ENCODE measurements at places on chromosomes 7 and 10.

- DNase-seq = peak; percentile 1
Observed at GRCh38 chr7:74092964-74093471, 9.4 kb downstream of the LIMK1 start.

- DNase-seq = no peak
Observed at GRCh38 chr7:2939193-2939885, 95.2 kb upstream of the GNA12 start.

GRCh38 chr7:148540041-148540738, 50.4 kb upstream of the C7orf33 start:
- DNase-seq = no peak

- no peak for DNase-seq
Observed at GRCh38 chr10:70063418-70064098, 10.9 kb downstream of the MACROH2A2 start.

DNA sequence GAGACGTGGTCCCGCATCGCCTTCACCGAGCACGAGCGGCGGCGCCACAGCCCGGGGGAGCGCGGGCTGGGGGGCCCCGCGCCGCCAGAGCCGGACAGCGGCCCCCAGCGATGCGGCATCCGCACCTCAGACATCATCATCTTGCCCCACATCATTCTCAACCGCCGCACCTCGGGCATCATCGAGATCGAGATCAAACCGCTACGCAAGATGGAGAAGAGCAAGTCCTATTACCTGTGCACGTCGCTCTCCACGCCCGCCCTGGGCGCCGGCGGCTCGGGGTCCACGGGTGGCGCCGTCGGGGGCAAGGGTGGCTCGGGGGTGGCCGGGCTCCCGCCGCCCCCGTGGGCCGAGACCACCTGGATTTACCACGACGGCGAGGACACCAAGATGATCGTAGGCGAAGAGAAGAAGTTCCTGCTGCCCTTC, 737 bp downstream of the CNNM2 start:
- DNase-seq = peak; percentile 23

DNA sequence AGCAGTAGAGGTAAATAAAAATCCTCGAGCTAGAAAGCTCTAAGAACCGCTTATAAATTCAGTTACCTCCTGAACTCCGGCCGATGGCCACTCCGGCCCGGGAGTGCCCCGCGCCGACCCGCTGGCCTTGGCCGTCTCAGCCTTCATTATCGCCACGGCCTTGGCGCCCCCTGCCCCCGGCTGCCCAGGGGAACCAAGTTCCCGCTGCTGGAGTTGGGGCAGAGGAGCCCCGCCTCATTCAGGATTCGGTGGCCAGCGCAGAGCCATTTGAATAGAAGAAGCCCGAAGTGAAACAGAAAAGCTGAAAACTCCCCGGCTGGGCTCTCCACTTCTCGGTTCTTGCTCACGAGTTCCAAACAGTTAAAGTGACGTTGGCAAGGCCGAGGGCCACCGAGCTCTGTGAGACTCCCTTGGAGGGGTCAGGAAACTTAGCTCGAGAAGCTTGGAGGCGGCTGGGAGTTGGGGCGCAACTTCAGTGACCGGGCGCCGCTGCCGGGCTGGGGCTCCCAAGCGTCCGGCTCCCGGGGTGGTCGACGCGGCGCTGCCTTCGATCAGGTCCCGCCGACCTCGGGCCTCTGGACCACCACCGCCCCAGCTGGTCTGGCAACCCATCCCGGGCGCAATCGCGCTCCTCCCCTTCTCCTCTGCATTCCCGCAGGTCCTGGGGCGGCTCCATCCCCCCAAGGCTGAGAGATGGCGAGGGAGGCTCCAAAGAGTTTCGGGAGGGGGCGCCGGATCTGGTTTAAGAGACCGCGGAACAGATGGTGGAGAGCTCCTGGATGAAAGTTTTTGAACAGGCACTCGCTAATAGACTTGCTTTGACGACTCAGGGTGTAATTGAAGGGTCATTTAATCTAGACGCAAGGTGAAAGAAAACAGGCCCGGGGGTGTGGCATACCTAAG, 5.8 kb upstream of the FEZF1 start:
- DNase-seq = no peak

Measured in CD4-positive, alpha-beta T cell treated with Interleukin-10 for 1 hour (primary cell).